Adrenal gland (tissue), 19 donors: ENCODE measurements at places on chromosomes 6 and 20. TPM values are rescaled to one million over a fixed set of nuclear protein-coding genes. Genes with fewer than 3 reads are reported as not detected.

- no peak for DNase-seq
Measured at GRCh38 chr6:129544892-129545612, 164.9 kb downstream of the ARHGAP18 start.

GRCh38 chr6:42923666-42924065 lies 5.6 kb upstream of the CNPY3 start:
- DNase-seq: no peak

CDSN gene
- polyA plus RNA-seq: 0.08 TPM

DNA sequence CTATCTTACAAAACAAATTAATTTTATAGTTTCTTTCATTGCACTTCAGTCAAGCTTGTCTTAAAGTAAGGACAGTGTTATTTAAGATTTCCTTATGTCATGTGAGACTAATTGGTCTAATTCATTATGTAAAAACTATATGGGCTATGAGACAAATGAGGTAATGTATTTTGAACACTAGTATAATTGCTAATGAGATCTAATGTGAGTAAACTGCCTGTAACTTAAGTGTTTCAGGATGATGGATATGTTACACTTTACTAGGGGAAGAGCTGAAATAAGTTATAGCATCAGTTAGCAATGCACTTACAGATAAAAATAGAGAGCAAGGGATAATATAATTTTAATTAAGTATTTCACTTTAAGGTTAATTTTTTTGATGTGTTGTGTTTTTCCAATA lies 386.3 kb upstream of the MAP3K7 start:
- DNase-seq: no peak

DNA sequence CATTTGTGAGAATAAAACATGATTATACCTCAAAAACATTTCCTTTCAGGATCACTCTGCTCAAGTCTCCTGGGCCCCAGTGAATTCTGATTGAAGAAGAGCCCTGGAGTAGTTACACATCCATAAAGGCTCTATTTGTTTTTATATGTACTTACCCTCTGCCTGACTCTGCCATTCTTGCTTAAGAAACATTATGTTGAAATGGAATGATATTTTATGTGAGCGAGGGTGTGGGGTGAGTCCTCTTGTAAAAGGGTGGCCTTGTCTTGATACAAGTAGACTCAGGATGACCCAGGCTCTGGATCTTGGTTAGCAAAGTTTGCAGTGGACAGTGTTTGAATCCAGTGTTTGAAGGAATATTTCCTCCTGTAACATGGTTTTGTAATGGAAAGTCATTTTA lies 215.4 kb upstream of the PREP start:
- DNase-seq: no peak

DNA sequence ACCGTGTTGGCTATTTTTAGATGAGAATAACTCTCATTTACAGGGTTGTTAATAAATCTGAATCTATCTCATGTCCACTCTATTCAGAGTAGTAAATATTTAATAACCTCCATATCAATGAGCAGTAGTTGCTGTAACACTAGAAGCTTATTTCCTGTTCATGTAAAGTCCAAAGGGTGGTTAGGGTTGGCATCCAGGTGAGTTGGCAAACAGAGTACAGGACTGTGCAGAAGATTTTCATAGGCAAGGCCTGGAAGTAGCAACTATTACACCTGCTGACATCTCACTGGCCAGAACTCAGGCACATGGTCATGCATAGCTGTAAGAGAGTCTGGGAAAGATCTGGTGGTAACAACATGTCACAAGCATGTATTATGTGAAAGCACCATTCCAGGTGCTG lies 147.5 kb downstream of the PHF3 start:
- DNase-seq: no peak

SLC35D3 gene
- polyA plus RNA-seq: 0.56 TPM

GRCh38 chr20:62335532-62335931 lies 31.6 kb downstream of the LAMA5 start:
- no peak for DNase-seq
